Fibroblast of pulmonary artery (primary cell): ENCODE measurements at places on chromosomes 3 and 15.

GRCh38 chr3:81953111-81953510 is 191.7 kb upstream of the GBE1 start:
- DNase-seq: no peak

DNA sequence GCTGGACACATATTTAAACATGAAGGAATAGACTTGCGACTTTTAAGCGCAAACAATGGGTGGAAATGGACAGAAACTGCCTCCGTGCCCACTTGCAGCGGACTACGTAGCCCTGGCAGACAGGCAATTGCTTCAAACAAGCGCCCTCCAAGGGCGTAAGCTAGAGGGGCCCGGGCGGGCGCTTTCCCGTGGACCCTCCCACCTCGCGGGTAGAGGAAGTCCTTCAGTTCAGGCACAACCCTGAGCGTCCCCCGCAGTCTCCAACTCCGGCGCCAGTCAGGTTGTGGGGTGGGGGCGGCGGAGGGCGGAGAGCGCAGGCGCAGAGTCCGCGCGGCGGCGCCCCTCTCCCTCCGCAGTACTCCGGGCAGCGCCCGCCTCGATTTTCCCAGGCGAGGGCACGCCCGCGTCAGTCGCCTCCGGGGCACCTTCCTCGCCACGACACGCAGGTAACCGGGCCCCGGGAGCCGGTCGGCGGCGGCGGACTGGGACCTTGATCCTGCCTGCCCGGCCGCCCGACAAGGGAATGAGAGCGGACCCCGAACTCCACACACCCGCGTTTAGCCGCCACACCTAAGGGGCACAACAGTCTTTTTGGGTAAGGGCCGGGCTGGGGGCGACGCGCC is at the start of gene SLC35G2:
Gene SLC35G2 (plus strand): TSS at position 358 of the 623 bp plus-strand sequence. CDS start 35,335 bp downstream, outside the sequence.
- DNase-seq: peak; percentile 54

DNA sequence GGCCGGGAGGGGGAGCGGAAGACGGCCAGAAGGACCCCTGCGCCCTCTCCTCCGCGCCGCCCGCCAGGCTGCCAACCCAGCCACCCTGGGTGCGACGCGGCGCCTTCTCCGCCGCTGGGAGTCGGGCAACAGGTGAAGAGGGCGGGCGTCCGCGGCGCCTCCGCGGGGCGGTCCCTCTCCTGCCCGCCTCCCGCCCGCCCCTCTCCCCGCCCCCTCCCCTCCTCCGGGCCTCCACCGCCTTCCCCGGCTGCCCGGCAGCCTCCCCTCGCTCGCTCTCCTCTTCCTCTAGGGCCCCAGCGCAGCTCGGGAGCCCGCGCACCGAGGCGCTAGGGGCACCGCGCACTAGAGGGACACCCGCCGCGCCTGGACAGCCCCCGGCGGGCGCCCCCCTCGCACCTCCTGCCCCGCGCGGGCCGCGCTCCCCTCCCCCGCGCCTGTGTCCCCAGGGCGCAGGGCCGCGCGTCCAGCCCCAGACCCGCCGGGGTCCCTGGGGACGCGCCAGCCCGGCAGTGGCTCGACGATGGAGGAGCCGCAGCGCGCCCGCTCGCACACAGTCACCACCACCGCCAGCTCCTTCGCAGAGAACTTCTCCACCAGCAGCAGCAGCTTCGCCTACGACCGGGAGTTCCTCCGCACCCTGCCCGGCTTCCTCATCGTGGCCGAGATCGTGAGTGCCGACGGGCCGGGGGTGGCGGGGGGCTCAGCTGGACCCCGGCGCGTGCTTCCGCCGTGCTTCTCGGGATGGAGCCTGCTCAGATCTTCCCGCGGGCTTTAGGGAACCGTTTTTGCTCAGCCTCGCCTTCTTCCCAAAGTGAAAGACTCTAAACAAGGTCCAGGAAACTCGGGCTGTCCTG is at the start of gene CMTM8:
Gene CMTM8 (plus strand): TSS at position 228 of the 854 bp plus-strand sequence. CDS start 293 bp downstream, at position 521.
- DNase-seq: peak; percentile 44

- DNase-seq: no peak
These were observed 553.1 kb downstream of the FHIT start for GRCh38 chr3:60698117-60698516.

DNA sequence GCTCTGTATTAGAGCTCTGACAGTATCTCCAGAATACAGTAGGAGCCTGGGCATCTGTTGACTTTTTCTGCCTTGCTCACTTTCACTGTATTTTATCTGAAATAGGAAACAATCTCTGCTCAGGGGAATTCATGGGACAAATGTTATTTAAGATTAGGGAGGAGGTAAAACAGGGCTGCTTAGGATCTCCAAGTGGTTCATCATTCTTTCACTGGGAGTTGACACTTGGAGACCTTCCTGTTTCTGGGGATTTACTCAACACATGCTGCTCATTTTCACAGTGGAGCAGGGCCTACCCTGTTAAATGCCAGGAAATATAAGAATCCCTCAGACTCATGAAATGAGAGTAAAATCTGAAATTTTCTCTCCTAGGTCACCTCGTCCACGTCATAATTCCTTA is 185.5 kb downstream of the GAP43 start:
- DNase-seq: no peak

DNA sequence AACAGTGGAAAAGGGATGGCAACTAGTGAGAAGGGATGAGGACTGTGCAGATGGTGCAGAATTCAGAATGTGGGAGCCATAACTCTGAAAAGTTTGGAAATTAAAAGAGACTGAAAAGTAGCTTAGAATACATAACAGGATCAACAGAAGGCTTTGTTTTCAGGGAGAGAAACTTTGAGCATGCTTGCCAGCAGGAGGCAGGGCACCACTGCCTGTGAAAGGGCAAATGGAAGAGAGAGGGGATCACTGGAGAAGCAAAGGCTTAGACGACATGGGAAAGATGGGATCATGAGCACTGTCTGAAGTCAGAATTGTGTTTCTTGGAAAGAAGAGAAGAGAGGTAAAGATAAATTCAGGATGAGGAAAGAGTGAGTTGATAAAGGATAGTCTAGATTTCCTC is 99.6 kb downstream of the ABI3BP start:
- DNase-seq: peak; percentile 74

DNA sequence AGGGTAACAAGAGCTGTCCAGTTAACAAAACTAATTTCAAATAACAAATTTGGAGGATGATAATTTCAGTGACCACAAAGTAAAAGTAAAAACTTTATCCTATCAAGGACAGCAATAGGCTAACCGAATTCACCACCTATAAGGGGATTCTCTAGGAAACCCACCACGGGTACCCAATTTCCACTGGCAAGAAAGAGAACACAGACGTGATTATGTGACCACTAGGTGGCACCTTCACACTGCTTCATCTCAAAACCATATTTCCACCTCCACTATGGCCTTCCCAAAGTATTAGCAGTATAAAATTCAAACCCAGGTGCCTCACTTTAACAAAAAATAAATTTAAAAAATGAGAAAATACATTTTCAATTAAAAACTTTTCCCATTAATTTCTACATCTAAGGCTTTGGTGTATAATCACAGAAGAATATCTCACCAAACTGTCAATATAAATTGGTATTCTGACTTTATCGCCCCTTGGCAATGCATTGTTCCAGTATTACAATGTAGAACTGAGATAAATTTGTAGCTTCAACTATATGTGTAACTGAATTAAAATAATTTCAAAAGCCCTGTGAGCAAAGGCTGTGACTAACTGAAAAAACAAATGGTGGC is 96.5 kb downstream of the FSIP1 start:
- peak; percentile 82 for DNase-seq

GRCh38 chr3:23324745-23325144 is 121.6 kb downstream of the UBE2E2 start:
- peak; percentile 62 for DNase-seq

- DNase-seq: peak; percentile 7
These were observed 31.4 kb upstream of the POU1F1 start for GRCh38 chr3:87307805-87308204.

GRCh38 chr3:118988198-118989130 is 46.2 kb downstream of the IGSF11 start:
- DNase-seq: no peak

GRCh38 chr3:132790806-132791205 is 68.6 kb upstream of the NPHP3 start:
- DNase-seq: no peak

DNA sequence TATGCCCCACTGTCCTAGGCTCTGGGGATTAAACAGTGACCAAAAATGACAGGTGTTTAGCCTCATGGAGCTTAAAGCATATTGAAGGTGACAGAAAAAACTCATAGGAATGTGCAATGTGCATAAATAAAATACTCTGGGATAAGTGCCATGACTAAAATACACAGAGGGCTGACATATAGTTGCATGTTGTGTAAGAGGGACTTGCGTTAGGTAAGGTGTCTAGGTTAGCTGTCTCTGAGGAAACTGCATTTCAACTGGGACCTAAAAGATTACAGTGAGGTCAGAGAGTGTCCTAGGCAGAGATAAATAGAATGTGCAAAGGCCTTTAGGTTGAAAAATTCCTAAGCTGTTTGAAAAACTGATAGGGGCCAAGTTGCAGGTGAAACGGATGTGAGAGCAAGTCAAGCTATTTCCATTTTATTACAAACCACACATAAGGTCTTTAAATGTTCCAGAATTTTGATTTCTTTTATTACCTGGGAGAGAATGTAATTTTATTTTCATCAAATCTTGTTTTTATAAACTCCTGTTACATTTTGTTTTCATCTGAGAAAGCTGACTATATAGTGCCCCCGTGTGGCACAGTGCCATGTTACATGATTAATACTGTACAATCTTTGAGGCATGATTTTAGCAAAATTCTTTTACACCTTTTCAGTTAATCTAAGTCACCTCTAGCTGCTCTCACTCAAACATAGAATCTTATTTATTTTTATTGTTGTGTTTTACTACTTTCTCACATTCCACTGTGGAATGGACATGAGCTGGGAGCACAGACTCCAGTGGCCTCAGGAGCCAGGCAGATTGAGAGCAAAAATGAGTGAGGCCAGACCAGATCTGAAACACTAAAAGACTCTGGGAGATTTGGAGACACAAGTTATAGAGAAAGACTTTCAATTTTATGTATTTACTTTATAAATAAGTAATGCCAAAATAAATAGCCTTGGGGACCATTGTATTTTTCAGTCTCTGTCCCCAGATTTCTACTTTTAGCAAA is 259.6 kb upstream of the ZNF717 start:
- DNase-seq: peak; percentile 26

- no peak for DNase-seq
These were observed 9.1 kb downstream of the SEMA6D start for GRCh38 chr15:47726399-47726823.

DNA sequence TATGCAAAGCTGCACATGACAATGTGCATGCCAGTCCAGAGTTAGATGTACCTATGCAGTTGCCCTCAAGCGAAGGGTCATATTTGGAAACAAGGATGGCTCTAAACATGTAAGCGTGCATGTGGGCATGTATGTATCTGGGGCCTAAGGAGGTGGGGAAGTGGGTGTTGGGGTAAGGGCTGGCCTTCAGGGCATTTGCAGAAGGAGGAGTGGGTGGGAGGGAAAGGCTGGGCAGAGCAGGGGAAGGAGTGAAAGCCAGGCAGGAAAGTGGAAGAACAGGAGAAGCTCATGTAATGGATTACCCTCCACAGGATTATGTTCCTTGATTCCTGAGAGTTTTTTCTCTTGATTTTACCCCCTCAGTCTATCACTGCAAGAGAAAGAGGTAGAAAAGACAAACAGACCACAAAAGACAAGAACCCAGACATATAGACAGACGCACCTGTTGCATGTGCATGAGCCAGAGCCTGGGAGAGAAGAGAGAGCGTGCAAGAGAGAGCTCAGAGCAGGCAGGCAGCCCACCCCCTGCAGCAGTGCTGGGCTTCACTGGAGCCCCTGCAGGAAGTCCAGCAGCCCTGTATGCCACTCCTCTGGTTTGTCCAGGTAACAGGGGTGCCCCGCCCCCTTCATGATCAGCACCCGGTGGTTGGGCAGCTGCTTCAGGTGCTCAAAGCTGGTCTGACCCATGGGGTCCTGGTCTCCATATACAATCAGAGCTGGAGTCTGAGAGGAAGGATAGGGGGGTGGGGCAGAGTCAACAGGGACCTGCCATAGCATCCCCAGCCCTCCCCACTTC is 1.8 kb upstream of the PCBP4 start:
- DNase-seq: no peak

- no peak for DNase-seq
These were observed 68.5 kb downstream of the BCHE start for GRCh38 chr3:165768680-165769079.

DNA sequence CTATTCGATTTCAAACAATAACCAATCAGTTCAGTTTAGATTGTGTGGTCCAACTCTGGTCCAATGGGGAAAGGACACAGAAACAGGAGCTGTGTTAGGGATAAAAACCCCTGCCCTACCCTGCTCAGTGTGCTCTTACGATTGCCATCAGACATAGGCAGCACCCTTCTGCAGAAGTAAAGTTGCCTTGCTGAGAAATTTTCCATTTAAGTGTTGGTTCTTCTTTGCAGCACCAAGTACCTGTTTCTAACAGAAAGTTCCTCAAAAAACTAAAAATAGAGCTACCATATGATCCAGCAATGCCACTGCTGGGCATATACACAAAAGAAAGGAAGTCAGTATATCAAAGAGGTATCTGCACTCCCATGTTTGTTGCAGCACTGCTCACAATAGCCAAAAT is 206.2 kb upstream of the CNTN4 start:
- no peak for DNase-seq

DNA sequence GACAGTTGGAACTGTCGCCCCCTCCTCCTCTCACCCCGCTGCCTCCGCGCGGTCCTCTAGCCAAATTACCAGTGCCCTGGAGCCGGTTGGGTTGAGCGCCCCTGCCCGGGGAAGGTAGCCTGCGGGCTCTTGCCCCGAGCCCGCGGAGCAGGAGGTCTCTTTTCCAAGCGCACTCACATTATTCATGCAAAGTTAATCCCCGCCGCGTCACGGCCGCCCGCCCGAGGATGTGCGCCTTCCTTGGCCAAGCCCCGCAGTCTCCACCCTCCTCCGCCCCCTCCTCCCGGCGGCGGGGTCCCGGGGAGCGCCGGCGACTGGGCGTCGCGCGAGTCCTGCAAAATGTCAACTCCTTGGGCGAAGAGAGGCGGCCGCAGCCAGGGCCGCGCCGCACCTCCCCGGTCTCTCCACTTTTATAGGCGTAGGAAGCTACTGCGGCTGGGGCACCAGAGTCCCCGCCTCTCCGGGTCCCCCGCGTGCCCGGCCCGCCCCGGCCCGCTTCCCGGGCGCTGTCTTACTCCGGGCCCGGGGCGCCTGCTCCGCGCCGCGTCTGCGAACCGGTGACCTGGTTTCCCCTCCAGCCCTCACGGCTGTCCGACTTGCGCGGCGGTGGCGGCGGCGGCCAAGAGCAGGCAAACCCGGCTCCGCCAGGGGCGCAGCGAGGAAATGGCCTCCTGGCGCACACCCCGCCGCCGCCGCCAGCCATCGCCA is at the start of gene THRB:
Gene THRB (minus strand): TSS at position 233 of the 708 bp plus-strand sequence.
- DNase-seq: peak; percentile 38

- DNase-seq: no peak
These were observed 318.6 kb downstream of the FGF12 start for GRCh38 chr3:192408647-192409200.
